ENCODE measurements at places on chromosomes 7 and 10.

DNA sequence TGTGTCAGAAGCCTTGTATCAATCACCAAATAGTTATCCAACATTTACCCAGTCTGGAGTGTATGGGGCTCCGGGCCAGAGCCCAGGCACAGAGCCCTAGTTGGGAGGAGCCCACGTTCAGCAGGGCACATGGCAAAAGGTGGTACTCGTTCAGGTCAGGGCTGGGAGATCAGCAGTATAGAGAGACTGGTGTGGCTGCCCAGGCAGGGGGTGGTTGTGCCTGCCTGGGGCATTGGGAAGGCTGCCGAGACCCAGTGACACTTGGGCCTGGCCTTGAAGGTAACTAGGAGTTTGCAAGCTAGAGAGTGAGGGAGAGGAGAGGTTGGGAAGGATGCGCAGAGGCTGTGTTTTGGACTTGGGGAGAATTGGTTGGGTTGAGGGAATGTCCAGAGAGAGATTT is 48.9 kb upstream of the IGFBP3 start:
- no peak for DNase-seq

- DNase-seq: no peak
These were observed 12.0 kb downstream of the SCD start for GRCh38 chr10:100359030-100359432.

DNA sequence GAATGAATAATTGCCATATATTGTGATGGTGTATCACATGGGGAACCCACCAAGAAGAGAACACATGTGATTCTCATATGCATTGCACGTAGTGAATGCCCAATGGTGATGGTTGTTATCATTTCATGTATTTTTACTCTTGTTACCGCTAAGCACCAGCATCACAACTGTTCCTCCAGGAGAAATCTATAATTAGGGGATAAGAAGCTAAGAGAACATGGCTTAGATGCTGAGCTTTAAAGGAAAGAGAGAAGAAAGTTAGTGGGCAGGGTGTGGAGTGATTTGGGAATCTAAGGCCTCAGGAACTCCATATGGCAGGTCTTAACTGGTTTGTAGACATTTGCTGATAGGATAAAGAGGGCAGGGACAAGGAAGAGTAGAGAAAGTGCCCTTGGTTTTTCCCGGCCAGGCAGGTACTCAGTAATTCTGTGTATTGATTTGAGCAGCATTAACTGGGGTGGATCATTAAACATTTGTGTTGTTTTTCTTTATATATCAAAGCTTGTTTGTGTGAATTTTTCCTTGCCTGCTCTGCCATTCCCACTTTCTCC is 145.9 kb downstream of the LRRC4 start:
- no peak for DNase-seq

DNA sequence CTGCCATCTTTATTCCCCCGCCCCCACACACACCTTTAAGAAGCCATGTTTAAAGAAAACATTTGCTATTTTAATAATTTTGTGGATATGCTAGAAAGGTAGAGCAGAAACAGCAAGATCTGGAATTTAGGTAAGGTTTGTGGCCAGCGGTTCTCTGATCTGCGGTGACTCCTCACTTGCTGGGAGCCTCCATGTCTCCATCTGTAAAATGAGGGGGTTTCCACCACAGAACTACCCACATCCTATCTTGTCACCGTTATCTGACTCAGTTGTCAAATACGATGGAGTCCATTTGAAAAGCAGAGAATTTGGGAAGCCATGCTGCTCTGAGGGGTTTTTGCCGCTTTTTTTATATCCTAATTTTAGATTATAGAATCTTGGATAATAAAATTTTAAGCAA is 23.3 kb downstream of the MACC1 start:
- no peak for DNase-seq

DNA sequence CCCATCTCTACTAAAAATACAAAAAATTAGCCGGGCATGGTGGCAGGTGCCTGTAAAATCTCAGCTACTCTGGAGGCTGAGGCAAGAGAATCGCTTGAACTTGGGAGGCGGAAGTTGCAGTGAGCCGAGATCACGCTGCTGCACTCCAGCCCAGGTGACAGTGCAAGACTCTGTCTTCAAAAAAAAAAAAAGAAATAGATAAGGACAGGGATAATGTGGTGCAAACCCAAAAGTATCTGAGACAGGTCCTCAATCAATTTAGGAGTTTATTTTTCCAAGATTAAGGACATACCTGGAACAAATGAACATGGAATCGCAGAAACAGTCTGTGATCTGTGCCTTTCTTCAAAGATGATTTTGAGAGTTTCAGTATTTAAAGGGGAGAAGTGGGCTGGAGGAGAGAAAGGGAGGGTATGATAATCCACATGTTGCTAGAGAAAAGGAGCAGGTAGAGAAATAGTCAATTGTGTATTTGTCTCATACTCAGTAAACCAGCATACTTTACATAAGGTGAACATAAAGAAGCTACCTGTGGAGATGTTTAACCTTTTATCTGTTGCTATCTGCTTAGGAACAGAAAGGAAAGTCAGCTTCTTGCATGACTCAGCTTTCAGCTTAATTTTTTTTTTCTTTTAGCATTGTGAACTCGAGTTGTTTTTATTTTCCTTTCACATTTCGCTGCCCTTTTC is 4.9 kb upstream of the MTPN start:
- no peak for DNase-seq

DNA sequence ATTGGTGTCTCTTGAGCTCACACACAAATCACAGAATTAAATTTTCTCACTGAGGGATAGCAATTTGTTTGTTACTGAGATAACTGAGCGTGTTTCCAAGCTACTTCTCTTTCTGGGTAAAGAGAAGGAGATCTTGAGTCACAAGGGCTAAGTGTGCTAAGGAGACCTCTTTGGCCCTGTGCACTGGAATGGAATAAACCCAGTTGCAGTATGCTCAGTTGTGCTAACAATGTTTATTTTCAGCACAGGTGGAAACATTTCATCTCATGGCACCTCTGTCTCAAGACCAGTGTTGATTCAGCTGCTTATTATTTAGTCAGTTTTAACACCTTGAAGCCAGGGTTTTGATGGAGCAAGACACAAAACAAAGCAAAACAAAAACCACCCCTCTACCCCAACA is 22.5 kb upstream of the UBE2H start:
- DNase-seq: no peak

- DNase-seq: no peak
These were observed 169.2 kb upstream of the LYZL2 start for GRCh38 chr10:30798646-30799185.

DNA sequence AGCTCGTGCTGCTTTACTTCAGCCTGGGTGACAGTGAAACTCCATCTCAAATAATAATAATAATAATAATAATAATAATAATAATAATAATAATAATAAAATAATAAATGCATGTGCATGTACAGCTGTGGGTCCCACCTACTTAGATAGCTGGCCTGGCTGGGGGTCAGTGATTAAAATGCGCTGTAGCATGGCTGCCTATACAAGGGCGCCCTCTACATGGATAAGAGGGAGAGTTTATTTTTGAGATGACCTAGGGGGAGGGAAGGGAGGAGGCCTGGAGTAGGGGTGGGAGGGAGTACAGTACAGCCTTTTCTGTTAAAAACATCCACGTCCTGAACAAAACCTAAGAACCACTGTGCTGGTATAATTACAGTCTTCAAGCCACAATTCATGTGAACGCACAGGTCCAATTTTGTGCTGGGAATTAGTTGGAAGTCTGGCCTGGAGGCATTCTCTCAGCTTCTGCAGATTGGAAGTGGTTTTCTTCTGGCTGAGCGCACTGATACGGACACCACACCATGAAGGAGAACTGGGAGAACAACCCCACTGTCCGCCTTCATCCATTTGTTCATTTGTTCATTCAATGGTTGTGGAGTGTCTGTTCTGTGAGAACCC is 146.5 kb downstream of the TMEM178B start:
- no peak for DNase-seq

DNA sequence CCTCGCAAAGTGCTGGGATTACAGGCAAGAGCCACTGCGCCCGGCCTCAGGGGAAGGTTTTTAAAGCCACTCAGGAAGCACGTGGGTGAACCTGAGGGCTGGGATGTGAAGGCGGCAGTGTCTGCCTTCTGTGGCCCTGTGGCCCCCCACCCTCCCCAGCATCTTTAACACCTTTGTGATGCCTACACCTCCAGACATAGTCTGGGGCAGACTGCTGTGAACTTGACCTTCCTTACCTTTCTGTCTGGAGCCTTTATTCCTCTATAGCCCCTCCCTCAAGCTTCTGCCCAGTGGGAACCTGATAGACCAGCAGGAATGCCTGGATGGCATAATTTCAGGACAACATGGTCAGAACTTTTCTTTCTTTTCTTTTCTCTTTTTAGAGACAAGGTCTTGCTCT is 550.2 kb downstream of the GALNT17 start:
- no peak for DNase-seq

GRCh38 chr10:120666308-120666707 is 184.9 kb upstream of the WDR11 start:
- no peak for DNase-seq

DNA sequence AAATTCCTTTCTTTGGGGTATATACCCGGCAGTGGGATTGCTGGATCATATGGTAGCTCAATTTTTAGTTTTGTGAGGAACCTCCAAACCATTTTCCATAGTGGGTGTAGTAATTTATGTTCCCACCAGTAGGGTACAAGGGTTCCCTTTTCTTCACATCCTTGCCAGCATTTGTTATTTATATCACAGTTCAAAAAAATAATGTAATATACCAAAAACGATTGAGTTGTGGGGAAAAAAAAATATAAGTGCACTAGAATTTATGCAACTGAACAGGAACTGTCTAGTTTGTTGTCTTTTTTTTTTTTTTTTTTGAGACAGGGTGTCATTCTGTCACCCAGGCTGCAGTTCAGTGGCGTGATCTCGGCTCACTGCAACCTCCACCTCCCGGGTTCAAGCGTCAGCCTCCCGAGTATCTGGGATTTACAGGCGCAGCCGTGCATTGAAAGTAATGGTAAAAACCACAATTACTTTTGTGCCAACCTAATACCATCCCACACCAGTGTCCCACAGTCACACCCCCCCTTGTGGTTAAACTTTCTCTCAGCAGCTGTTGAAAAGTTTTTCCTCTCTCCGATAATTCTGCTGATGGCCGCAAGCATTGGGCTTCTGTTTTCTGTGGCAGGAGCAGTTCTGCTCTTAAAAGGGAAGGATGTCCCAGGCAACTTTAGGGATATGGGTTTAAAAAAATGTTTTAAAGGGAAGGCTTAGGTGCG is 6.8 kb upstream of the LAT2 start:
- DNase-seq: peak; percentile 56

DNA sequence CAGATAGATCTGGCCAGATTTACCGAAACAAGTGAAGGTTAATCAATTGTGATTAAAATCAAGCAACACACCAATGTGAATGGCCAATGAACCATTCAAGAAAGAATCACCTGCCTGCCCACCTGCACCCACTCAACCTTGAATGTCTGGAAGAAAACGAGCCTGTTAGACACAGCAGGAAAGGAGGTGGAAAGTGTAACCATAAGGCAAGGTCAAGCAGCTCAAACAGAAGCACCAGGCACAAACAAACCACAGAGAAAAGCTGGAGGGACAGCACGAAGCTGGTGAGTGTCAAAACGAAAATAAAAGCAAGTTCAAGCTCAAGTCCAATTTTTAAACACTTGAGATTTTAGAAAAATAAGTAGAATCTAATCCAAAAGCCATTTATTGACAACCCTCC is 64.9 kb downstream of the STEAP1B start:
- no peak for DNase-seq

DNA sequence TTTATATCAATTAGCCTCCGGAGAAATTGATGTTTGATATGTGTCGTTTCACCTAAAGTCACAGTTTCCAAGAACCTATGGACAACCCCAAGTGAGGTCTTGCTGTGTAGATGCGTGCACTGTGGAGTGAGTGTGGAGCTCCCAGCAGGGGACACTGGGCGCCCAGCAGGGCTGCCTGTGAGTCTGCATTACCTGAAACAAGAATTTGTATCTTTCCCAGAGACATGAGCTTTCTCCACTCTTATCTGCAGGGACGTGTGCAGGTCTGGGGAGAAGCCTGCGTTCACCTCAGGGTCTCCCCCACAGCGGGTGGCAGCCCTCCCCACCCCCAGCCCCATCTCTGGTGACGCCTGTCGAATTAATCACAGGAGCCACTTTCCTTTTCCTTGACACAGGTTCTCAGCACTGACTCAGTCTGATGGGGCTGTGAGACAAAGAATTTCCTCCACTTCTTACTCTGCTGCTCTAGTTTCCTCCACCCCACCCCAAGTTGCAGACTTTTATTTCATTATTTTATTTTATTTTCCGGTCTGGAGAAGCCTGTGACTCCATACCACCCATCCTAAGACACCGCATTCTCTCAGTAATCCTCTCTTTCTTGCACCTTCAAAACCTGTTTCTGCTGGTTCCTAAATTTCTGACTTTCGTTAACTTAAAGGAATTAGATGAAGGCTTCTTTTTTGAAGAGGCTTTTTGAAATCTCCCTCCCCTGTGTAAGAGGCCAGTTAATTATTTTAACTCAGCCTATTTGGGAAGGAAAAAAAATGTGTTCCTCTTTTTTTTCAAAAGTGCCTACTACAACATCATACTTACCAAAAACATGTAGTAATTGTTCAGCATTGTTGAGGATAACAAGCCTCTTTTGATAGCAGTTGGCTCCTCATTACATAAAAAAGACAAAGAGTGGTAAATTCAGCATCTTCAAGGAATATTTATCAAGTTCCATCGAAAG is 17.0 kb upstream of the INSIG1 start:
- DNase-seq: no peak

DNA sequence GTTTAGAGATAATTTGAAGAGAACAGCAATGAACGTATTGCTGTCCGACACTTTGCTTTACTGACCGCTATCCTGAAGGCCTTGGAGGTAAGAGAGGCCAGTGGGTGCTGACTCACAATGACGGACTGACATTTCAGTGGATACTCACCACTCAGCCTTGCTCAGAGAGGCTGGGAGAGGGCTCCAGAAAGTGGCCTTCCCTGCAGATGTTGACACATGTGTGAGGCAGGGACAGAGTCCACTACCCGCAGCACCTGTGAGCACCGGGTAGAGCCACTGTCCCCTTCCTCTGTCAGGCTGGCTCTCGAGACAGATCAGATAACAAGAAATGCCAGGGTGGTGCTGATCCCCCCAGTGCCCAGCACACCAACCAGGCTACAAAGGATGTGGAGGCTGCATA is 75.0 kb downstream of the GPR26 start:
- DNase-seq: no peak

- DNase-seq: no peak
These were observed 57.7 kb downstream of the STEAP1B start for GRCh38 chr7:22442187-22442881.

- DNase-seq: no peak
These were observed 332.0 kb downstream of the NXPH1 start for GRCh38 chr7:8765374-8765773.

GRCh38 chr10:91768123-91768522 is 30.1 kb upstream of the TNKS2 start:
- DNase-seq: peak; percentile 15

DNA sequence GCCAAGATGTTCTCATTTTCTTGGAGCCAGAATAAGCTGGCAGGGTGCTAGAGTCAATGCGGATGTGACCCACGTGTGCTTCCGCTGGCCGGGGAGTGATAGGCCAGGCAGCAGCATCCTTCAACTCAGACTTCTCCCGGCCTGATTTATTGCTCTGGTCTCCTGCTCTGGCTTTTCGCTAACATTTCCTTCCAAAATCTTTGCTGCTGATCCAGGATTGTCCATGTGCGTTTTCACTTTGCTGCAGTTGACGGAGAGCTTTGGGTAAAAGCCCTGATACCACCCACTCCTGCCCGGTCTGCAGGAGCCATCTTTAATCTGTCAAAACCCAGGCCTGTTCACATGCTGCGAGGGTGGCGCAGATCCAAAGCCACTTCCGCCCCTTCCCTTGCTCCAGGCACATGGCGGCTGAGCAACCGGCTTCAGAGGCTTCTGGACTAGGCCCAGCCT is 106.8 kb downstream of the CYP26A1 start:
- DNase-seq: peak; percentile 78

Data from fibroblast of skin of right quadriceps (primary cell).